HL-60 (cell line): ENCODE measurements at places on chromosomes 2 and 18.

GRCh38 chr2:239495175-239495574, 94.4 kb upstream of the HDAC4 start:
- no peak for DNase-seq

- no peak for DNase-seq
These were observed 194.8 kb downstream of the HDAC4 start for GRCh38 chr2:239206042-239206441.

GRCh38 chr18:36663312-36663711, 165.5 kb downstream of the TPGS2 start:
- no peak for DNase-seq

- DNase-seq: no peak
These were observed 24.4 kb upstream of the FRZB start for GRCh38 chr2:182890773-182891378.

GRCh38 chr2:237154884-237155851, 69.5 kb downstream of the COPS8 start:
- no peak for DNase-seq

DNA sequence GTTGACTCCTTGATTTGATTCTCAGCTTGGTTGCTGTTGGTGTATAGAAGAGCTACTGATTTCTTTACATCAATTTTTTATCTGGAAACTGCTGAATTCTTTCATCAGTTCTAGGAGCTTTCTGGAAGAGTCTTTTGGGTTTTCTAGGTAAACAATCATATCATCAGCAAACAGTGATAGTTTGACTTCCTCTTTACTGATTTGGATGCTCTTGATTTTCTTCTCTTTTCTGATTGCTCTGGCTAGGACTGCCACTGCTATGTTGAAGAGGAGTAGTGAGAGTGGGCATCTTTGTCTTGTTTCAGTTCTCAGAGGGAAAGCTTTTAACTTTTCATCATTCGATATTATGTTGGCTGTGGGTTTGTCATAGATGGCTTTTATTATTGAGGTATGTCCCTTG, 140.5 kb downstream of the ZNF236 start:
- no peak for DNase-seq

GRCh38 chr2:140506606-140507005, 1624.2 kb downstream of the LRP1B start:
- DNase-seq: no peak

DNA sequence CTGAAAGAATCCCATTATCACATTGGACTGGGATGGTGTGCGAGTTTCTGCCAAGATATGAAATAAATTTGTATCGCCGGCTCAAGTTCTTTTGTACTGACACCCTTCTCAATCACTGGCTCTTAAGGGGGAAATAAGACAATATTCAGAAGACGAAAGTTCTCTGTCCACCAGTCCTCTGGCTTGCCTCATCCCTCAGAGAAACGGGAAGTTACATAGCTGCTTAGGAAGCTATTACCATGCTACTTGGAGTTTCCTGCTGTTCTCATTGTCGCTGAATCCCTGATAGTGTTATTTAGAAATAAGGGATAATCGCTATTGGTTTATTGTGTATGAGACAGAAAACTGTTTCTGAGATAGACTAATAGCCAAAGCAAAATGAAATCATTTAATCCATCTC, 205.0 kb upstream of the ZNF521 start:
- peak; percentile 19 for DNase-seq

DNA sequence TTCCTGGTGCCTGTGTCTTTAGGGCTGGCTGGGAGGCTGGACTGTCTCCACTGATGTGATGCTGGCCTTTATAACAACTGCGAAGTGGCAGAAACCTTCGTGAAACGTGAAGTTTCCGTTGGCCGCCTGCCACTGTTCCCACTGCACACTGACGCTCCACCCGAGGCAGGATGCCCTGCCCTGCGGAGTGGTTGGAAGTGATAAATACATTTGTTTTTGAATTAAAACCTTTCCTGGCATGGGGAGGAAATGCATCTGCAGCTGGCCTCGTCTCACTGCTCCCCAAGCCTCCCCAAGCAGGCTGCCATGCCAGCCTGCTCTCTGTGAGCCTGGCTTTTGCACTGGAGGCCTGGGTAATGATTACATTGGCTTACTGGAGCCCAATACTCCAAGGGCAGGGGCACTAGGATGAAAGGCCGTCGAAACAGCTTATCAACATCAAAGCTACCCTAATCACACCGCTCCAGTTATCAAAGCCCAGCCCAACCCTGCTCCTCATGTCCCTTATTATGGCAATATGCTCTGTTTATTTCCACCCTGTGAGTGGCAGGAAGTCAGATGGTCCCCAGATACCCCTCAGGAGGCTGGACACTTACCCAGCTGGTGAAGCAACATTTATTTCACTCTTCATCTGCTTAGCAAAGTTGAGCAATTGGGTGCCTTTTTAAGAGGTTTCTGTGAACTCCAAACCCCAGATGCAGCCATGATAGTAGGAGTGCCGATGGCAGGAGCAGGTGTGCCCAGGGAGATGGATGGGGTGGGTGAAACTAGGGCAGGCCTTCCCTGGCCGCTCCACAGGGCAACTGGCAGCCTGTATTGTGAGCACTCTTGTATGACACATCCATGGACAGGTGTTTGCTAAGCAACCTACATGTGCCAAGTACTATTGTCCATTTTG, 97.4 kb upstream of the ITGA6 start:
- DNase-seq: peak; percentile 10

DNA sequence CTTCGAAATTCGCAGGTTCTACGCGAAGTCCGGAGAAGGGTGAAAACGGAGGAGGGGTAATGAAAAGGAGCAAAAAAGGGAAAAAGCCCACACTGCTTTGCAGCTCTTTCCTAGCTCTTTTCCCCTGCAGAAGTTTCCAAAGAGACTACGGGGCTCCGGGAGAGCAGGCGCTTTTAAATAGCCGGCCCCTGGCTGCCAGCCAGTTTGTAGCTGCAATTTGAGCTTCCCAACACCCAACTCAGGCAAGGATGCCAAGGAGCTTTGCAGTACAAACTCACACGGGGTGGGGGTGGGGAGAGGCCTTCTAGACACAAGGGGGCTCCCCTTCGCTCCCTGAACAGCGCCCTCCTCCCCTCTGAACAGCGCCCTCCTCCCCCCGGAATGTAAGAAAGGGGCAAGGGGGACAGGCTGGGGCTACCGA, at the start of gene IGFBP5:
Gene IGFBP5 (minus strand): TSS at position 149 of the 421 bp plus-strand sequence. CDS start 774 bp downstream, outside the sequence.
- no peak for DNase-seq

GRCh38 chr2:32832821-32833220, 113.9 kb upstream of the LTBP1 start:
- DNase-seq: no peak

GRCh38 chr2:207219676-207220501, 54.1 kb upstream of the KLF7 start:
- DNase-seq: no peak

DNA sequence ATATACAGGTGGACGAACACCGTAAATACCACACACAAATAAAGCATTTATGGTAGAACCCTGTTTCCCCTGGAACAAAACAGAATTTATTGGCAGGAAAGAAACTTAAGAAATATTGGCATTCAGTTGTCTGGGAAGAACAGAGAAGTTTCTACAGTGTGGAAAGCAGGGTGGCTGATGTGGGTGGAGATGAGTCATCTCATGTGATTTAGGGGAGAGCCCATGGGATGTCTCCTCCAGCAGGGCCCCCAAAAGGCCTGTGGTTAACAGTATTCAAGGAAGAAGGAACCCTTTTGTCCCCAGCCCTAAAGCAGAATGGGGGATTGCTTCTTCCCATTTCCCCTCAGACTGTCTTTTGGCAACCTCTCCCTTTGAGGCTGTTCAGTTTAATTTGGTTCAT, 24.2 kb downstream of the SIX3 start:
- DNase-seq: no peak

DNA sequence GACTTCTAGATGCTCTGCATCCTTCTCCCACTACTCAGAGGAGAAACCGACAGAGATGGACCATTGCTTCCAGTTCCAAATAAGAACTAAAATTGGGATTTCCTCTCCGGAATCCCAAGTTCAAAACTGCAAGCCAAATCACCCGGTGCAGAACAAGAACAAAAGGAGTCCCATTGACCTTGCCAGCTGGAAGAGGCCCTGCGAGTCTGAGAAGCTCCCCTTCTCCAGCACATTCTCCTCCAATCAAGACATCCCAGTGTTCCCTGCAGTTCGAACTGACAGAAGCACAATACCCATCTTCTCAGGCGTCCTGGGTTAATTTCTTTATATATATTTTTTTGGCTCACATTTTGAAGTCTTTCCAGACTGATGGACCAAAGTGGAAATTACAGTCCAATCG, 195.3 kb upstream of the MEIS1 start:
- DNase-seq: no peak

DNA sequence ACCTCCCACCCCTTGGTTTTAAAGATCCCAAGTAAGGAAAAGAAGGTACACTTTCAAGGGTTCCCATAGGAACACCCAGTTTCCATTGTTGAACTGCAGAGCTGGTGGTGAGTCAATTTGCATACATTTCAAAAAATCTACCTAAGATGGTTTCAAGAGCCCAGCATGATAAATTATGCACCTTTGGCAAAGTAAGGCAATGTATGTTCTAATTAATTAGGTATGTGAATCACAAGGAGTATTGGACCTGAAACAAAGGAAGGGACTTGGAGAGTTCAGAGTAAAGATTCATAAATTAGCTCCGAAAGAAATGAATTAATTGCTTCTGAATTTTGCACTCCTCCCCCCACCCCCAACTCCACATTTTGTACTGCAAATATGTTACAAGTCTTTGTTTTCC, 459.7 kb downstream of the LRATD1 start:
- no peak for DNase-seq

DNA sequence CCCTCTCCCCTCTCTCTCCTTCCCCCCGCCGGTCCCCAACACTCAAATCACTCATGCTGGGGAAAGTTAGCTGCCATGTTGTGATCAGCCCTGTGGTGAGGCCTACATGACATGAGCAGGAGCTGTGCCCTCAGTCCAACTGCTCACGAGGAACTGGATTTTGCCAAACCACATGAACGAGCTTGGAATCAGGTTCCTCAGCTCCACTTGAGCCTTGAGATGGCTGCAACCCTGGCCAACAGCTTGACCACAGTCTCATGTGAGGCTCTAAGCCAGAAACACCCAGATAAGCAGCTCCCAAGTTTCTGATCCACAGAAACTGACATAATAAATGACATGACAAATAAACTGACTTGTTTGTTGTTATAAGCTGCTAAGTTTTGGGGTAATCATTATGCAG, 38.4 kb downstream of the ARL4C start:
- no peak for DNase-seq
